ENCODE measurements at places on chromosomes 3 and 15.

DNA sequence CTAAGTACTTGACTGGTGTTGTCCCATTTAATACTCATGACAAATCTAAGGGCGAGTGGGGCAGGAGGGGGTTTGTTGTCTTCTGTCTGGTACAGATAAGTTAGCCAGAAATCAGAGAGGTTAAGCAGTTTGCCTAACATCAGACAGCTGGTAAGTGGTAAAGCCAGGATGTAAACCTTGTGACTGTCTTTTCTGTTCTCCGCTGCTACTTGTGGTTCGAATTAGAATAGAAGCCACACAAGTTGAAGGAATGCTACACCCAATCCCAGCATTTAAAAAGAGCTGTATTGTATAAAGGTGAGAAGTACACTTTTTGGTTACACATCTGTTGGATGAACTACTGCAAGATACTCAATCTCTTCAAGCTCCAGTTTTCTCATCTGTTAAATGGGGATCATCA is 474.7 kb upstream of the SUCLG2 start:
- DNase-seq = no peak

GRCh38 chr3:64150623-64151207 is 74.6 kb downstream of the PRICKLE2 start:
- DNase-seq = no peak

GRCh38 chr3:192413461-192413860 is 313.9 kb downstream of the FGF12 start:
- DNase-seq = no peak

- DNase-seq = no peak
Measured at GRCh38 chr3:187024536-187025226, 94.4 kb downstream of the ST6GAL1 start.

GRCh38 chr15:70525551-70525950 is 237.8 kb downstream of the UACA start:
- DNase-seq = no peak

GRCh38 chr3:48140936-48141603 is 47.1 kb downstream of the CDC25A start:
- DNase-seq = no peak

- no peak for DNase-seq
Measured at GRCh38 chr15:51366920-51367319, 25.5 kb downstream of the GLDN start.

GRCh38 chr3:43914269-43914668 is 223.5 kb downstream of the ABHD5 start:
- DNase-seq = no peak

- DNase-seq = no peak
Measured at GRCh38 chr3:23174426-23175039, 28.6 kb upstream of the UBE2E2 start.

DNA sequence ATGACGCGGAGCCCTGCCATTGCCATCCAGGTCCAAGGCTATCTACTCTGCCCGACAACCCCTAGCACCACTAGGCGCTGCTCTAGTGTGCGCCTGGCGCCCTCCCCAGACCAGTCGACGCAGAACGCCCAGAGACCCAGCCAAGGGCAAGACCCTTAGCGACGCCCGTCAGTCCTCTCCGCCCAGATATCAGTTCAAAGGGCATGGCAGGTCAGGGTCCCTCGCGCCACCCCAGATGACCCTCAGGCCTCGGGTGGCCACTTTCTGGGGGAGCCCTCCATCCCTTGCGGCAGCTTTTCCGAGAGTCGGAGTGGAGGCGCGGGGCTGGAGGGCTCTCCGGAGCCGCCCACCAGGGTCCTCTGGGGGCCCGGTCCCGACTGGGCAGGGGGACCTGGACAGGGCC is 371 bp upstream of the CLSTN2 start:
- DNase-seq = peak; percentile 72

- no peak for DNase-seq
Measured at GRCh38 chr3:127011270-127011992, 28.5 kb downstream of the PLXNA1 start.

DNA sequence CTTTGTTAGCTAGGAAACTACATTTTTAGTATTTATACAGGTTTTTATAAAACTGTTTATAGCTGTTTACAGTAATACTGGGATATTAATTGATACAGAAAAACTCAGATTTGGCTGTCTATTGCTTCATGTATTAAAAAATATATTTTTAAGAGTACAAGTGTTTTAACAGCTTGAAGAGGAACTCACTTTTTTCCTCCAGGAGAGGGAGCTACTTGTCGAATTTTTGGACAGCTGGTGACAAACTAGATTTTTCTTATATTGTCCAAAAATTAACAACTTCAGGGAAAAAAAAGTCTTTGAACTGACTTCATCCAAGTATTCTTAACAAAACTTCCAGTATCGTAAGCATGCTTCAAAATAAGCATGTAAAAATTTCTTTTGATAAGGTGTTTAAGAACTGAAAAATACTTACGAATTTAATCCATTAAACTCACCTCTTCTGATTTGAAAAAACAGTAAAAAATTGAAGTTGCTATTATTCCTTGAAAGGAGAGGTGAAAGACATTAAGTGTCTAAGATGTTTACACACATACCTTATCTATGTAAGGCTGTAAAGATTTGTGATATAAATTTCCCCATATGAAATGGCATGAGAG is 4.0 kb downstream of the DIPK2A start:
- no peak for DNase-seq

DNA sequence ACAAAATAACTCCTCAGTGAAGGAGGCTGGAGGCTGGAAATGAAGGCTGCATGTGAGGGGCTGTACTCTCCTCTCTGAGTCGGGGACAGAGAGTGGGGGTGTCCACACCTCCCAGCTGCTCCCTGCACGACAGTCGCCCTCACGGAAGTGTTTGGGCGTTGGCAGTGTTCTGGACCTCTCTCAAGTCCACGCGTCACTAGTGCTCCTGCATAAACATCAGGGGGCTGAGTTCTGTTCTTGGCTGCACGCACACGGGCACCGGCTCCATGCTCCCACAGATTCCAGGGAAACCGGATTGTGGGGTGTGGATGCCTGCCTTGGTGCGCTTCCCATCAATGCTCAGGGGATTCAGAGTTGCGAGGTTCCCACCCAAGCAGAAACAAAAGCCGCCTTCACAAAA is 7.4 kb downstream of the RASGRF1 start:
- peak; percentile 22 for DNase-seq

- DNase-seq = no peak
Measured at GRCh38 chr3:71414189-71414927, 169.2 kb downstream of the FOXP1 start.

DNA sequence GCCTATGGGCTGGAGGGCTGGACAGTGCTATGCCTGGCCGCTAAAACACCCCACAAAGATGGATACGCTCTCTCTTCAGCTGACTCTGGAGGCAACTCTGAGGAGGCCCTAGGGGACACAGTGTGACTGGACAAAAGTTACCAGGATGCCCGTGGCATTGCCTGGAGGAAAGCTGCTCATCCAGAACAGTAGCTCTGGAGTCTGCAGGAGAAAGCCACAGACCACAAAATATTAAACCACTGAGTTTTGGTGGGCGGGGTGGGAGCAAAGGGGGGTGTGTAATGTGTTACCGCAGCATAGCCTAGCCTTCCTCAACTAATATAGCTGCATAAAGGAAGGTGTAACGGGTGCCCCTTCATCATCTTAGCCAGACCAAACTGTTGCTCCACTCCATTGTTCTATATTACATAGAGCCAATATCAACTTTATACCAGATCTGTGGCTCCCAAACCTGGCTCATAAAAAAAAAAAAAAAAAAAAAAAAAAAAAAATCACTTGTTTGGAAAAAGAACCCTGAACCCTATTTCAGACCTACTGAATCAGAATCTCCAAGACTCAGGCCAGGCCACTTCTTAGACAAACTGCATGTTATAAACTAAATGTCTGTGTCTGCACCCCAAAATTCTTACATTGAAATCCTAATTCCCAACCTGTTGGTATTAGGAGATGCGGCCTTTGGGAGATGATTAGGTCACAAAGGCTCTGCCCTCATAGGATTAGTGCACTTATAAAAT is 132.6 kb downstream of the TNIK start:
- no peak for DNase-seq

- no peak for DNase-seq
Measured at GRCh38 chr3:171775943-171776342, 34.3 kb downstream of the PLD1 start.

- DNase-seq = no peak
Measured at GRCh38 chr3:102098130-102098885, 249.0 kb downstream of the NFKBIZ start.

GRCh38 chr3:154182975-154183374 is 61.8 kb downstream of the ARHGEF26 start:
- DNase-seq = no peak

- no peak for DNase-seq
Measured at GRCh38 chr3:183272791-183273190, 19.7 kb downstream of the B3GNT5 start.

DNA sequence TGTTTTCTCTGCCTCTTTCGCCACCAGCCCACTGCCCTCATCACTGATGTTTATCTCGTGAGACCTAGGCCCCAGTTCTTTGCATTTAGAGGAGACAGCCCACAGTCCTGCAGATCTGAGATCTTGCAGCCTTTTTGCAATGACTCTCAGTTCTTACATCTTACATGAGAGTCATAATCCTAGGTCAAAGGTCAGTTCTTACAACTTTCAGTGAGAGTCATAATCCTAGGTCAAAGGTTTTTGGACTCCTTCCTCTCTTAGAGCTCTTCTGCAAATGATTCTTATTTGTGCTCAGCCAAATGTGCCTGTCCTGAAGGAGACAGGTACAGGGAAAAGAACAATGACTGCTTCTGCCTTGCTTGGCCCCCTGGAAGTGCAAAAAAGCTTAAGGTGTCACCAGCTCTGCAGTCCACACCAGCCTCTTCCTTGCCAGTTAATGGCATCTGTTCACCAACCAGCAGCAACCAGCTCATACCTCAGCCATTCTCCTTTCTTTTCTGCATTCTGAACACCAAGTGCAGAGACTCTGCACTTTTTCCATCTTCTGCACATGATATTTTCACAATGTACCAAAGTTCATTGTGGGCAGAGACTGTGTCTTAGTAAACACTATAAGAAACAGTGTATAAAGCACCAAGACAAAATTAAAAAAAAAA is 67.1 kb downstream of the ABHD5 start:
- DNase-seq = no peak

DNA sequence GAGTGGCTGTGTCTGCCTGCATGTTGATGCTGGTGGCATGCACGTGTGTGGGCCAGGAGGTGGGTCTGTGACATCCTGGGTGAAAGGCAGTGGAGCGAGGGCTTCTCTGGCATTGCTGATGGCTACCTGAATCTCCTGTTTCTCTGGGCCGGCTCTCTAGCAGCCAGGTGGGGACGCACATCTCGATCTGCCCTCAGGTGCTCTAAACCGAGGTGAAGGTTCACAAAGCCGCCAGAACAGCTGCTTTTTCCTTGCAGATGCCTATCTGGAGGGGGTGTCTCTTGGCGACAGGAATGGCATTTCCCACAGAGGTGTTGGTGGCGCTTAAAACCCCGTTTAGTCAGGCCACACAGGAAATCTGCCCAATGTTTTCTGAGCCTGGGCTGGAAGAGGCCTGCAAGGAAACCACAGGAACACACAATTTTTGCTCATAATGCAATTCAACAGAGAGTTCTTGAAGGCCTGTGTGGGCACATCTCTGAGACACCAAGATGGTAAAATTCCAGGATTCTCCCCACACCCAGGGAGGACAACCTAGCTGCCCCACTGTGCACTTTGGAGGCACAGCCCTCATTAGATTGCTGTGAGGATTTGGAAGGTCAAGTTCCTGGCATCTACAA is 11.9 kb downstream of the TMEM158 start:
- no peak for DNase-seq

DNA sequence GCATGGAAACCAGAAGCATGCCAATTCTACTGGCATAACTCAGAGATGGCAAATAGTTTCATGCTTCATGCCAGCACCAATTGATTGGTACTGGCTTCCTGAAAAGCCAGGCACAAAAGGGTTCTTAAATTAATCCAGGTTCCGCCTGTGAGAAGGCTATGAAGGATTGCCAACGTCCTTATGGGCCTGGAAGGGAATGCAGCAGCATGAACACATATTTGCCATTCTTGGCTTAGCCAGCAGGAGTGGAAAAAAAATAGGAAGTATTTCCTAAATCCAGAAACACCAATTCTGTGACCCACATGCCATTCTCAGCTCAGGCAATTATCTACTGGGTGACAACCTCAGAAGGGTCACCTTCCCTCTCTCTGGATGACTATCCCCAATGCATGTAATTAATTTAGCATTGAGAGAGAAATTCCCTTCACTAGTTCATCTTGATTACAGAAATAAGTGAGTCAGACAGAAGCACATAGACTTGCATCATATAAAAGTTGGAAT is 36.0 kb downstream of the ADAMTS9 start:
- no peak for DNase-seq

- no peak for DNase-seq
Measured at GRCh38 chr3:116226266-116226665, 219.0 kb downstream of the LSAMP start.

DNA sequence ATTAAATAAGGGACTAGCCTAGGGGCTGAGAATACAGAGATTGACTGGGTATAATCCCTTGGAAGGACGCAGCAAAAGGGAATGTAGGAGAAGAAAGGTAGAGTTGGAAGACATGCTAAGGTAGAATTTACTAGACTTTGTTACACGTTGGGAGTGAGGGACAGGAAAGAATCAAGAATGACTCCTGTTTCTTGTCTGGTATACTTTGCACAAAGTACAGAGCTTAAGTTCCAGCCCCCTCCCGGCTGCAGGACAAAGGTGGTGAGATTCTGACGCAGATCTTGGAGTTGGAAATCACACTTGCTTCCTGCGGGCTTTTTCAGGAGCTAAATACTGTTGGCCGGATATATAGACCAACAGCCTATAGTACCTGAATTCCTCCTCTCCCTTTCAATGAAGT is 895 bp downstream of the HYKK start:
- DNase-seq = no peak

DNA sequence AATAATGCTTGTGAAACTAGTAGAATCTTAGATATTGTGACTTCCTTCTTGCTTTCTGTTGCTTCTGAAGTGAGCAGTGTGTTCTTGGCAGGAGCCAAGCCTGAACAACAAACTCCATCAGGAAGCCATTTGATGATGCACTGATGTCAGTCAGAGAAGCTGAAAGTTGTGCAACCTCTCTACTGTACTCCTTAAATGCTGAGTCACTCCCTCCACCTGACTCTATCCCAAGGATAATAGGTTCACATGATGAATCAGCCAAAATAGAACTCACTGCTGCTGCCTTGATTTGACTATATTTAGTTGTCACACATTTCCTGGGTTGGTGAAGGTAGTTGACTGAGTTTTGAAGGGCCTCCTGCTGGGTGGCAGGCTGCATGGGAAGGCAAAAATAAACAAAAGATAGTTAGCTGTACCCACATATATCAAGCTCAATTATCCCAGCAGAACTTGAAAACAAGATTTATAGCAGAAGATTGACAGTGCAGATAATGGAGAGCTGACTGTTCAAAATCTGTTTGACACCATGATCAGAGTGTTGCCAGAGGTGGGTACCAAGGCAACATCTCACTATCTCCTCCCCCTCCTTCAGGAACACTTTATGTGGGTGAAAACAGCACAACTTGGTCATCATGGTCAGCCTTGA is 328.4 kb upstream of the DPH6 start:
- no peak for DNase-seq

- DNase-seq = no peak
Measured at GRCh38 chr15:55398243-55398642, 9.9 kb downstream of the CCPG1 start.

All from head of caudate nucleus (tissue), 42 donors.